SJSA1 (cell line): ENCODE measurements at places on chromosomes 7 and 10. TPM values are rescaled to one million over a fixed set of nuclear protein-coding genes. Genes with fewer than 3 reads are reported as not detected.

Gene CALCR
- total RNA-seq: not detected in 2 replicates

Gene CFAP69
- total RNA-seq: 0.21 TPM in 1 of 2 replicates, not detected in the other

DNA sequence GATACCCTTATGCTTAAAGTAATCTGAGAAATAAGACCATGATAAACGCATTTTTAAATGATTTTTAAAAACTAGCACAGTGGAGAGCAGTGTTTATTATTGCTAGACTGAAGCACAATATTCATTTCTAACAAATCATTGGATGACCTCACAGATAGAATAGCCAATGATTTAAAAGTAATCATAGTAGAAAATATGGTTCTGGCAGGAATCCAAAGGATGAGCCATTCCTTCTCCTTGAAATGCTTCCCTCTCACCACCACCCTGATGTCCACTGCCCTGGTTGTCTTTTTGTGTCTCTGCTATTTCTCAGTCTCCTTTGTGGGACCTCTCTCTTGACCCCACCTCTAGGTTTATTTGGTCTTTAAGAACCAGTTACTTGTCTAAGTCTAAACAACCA is 64.9 kb downstream of the PRKG1 start:
- no peak for DNase-seq

Gene PRF1
- total RNA-seq: not detected in 2 replicates

GRCh38 chr10:93462881-93463280 is 19.3 kb downstream of the MYOF start:
- no peak for DNase-seq

DNA sequence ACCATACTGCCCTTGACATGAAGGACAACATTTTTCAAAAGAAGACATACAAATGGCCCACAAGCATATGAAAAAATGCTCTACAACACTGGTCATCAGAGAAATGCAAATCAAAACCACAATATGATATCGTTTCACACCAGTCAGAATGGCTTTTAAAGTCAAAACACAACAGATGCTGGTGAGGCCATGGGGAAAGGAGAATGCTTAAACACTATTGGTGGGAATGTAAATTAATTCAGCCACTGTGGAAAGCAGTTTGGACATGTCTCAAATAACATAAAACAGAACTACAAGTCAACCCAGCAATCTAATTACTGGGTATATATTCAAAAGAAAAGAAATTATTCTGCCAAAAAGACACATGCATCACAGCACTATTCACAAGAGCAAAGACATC is 4.2 kb upstream of the NT5C3A start:
- DNase-seq: no peak
